ENCODE measurements at places on chromosomes 4 and X. TPM values are rescaled to one million over a fixed set of nuclear protein-coding genes. Genes with fewer than 3 reads are reported as not detected.
A peak's percentile ranks its signal among the peaks of the same experiment; 100 is the strongest.

Gene SEL1L3
- total RNA-seq: 24.9 TPM

Gene AKAP4
- not detected for total RNA-seq

Gene USP17L30
- not detected for total RNA-seq

DNA sequence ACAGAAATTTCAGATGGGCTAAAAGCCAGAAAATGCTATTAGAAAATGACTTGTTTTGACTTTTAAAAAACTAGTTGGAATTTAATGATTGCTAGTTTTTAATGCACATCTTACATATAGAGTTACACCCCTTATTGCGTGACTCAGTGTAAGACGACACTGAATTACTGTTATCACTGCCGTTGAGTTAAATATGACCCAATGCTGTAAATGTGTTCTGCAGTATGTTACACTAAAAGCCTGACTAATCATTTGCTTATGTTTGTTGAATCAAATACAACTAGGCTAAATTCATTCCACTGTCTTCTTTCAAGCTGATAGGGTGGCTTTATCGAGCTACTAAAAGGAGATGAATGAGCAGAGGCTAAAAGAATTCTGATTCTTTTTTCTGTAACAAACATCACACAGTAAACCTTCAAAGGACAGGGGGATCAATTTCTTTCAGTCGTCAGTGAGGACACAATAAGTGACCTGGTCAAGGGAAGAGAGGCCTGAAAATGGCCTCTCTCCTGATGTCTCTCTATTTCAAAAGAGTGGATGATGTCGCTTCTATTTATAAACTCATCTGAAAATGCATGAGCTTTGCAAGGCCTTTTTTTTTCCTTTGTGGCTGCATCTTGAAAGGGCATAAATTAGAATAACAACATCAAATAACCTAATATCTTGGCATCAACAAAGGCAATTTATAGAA lies 142.2 kb upstream of the KCNIP4 start:
- DNase-seq: peak; percentile 42

DNA sequence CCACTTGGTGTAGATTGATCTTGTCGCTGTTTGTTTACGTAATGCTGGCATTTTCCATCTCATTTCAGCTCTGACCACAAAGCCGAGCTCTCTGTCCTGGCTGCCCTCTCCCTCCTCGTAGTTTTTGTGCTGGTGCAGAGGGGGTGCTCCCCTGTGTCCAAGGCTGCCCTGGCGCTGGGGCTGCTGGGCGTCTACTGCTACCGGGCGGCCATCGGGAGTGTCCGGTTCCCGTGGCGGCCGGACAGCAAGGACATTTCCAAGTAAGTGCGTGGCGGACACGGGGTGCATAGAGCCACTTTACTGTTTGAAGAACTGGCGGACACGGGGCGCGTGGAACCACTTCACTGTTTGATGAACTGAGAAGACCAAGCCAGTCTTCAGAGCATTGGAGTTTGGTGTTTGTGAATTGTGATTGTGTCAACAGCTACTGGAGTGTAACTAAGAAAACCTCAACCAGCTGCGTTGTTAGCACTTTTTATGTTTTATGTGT lies 28.0 kb downstream of the PIGG start:
- DNase-seq: no peak
